SK-N-SH (cell line): ENCODE measurements at places on chromosomes 13 and 19. TPM values are rescaled to one million over a fixed set of nuclear protein-coding genes. Genes with fewer than 3 reads are reported as not detected.

DNA sequence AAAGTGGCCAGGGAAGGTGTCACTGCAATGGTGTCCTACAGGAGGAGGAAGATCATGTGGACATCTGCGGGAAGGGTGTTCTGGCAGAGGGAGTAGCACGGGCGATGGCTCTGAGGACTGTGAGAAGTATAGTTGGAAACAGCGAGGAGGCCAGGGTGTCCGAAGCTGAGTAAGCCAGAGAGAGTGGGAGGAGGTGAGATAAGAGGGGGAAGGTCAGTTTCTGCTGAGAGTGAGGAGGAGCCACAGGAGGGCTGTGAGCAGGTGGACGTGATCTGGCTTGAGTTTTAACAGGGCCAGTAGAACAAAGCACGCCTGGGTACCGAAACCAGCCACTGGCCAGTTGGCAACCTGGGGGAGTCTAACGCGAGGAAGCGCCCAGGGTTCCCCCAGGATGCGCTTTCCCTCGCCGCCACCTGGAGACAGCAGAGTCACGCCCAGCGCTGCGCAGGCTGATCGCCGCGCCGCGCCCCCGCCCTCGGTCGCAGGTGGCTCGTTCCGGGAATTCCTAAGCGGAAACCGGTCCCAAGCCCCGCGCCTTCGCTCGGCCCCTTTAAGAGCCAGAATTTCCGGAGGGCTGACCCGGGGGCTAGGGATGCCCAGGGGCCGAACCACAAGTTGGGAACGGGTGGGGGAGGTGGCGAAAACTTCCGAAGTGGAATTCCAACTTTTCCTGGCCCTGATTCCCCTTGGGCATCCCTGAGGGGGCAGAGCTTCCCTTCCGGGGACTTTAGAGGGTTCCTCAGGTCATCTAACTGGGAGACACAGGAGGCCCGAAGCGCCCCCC, 1.1 kb upstream of the LSR start:
- H3K4me3 ChIP-seq, result no peak overlapping the region
- DNase-seq, result no peak
- H3K4me1 ChIP-seq, result no peaks in the 10 kb centered on the region
- peaks cover 51% of the 10 kb centered on the region for H3K27me3 ChIP-seq

DNA sequence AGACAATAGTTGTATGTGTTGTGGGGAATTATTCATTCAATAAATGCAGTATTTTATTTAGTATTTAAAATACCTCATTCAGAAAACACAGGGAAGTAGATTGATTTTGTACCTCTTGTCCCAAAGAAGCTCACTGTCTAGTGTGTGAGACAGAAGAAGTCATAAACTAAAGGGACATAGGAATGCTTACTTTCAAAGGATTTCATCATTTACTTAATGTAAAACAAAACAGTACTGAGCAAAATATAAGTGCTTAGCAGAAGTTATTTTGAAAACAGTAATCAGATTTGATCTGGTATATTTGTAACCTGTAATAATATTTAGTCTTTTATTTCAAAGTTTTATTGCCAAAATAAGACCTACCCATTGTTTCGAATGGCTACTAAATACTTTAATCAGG, 117.9 kb downstream of the TDRD3 start:
- no peaks in the 10 kb centered on the region for H3K27me3 ChIP-seq
- no peak overlapping the region for H3K4me3 ChIP-seq
- DNase-seq, result no peak

DNA sequence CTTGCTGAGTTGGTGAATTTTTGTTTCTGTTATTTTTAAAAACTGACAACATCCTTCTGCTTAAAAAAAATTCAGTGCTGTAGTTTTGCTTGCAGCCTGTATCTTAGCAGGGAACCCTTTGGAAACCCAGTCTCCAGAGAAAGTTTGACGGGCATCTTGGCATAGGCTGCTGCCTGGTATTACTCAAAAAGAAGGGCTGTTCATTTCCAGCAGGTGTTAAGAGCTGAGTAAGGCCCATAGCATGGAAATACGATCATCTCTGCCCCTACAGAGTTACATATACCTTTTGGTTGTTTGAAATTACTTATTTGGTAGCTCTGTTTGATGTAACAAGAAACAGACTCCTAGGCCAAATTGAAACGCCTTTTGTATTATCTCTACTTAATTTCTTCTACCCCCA, 41.5 kb downstream of the URI1 start:
- no peak for DNase-seq
- no peaks in the 10 kb centered on the region; the same call in 1 of the 2 replicates for H3K4me1 ChIP-seq
- no peak overlapping the region for H3K27ac ChIP-seq
- no peaks in the 10 kb centered on the region for H3K27me3 ChIP-seq

DNA sequence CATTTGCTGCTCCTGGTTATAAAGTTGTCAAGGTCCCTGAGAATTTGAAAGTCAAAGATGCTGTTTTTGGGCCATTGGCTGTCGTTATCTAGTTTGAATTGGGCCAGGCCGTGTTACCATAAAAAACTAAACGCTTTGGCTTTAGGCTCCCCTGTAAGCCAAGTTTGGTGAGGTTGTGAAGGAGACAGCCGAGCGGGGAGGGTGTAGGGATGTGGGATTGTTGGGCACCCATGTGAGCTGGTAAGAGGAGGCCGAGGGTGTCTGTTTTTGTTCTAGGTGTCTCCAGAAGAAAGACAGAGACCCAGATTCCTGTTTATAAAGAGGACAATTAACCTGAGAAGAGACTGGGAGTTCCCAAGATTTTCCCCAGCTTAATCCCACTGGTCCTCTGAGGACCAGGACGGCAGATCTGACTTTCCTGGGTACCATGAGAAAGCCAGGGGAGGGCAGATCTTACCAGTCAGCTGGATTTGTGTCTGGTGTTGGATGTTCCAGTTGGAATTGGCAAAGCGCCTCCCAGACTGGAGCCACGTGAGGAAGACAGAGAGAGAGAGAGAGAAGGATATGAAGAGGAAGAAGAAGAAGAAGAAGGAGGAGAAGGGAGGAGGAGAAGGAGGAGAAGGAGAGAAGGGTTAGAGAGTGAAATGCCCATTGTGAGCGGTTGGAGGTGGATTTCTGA, 25.1 kb downstream of the TMEM255B start:
- no peak for DNase-seq
- H3K27me3 ChIP-seq, result no peaks in the 10 kb centered on the region
- no peaks in the 10 kb centered on the region; the same call in 1 of the 2 replicates for H3K4me1 ChIP-seq

DNA sequence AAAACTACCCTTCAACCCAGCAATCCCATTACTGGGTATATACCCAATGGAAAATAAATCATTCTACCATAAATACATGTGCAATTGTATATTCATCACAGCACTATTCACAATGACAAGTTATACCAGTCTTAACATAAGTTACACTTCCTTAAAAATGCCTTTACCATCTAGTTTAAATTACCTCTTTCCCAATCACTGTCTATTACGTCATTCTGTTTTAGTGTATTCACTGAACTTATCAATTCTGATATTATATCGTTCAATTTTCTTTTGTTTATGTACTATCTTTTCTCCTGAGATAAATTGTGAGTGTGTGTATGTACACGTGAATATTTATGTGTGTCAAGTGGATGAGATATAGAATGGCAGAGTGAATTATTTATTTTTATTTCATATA, 1416.8 kb downstream of the OLFM4 start:
- DNase-seq, result no peak
- no peak overlapping the region for H3K27ac ChIP-seq
- no peak overlapping the region for H3K4me3 ChIP-seq

- no peak for DNase-seq
- no peaks in the 10 kb centered on the region for H3K36me3 ChIP-seq
- H3K27ac ChIP-seq, result no peak overlapping the region
Observed at GRCh38 chr19:31424861-31425620, 75.8 kb upstream of the TSHZ3 start.

DNA sequence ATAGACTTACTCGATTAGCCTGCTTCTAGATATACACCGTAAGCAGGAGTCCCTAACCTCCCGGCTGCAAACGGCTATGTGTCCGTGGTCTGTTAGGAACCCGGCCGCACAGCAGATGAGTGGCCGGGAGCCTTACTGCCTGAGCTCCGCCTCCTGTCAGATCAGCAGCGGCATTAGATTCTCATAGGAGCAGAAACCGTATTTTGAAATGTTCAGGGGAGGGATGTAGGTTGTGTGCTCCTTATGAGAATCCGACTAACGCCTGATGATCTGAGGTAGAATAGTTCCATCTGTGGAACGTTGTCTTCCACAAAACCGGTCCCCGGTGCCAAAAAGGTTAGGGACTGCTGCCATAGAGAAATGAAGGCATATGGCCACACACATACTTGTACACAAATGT, 1491.9 kb downstream of the SLITRK5 start:
- H3K36me3 ChIP-seq, result no peaks in the 10 kb centered on the region
- no peak overlapping the region; the same call in 1 of the 2 replicates for H3K4me3 ChIP-seq
- peak; percentile 37 for DNase-seq
- H3K4me1 ChIP-seq, result no peaks in the 10 kb centered on the region
- no peak overlapping the region for H3K27ac ChIP-seq

DNA sequence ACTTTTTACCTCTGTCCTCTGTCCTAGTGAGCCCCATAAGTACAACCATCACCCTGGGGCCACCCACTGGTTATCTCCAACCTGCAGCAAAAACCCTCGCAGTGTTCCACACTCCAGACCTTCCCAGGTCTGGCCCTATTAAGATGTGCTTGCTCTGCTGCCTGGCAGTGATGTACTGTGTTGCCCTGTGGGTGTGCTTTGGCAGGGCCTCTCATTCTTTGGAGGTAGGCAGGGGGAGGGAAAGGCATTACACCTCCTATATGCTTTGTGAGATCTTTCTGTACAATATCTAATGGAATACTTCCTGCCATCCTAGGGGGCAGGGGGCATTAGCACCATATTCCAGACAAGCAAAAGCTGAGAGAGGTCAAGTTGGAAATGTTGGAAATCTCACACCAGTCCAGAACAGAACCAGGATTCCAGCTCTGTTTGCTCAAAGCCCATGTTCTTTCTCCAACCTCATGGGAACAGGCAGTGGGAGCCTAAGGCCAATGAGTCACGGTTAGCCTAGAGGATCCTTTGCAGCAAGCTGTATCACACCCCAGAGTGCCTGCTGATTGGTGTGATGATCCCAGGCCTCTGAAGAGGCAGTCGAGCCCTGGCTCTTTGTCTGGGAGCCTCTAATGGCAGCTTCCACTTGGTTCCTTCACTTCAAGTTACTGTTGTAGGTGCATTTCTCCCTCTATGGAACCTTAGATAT, 59.7 kb upstream of the UBL3 start:
- H3K27me3 ChIP-seq, result no peaks in the 10 kb centered on the region
- no peaks in the 10 kb centered on the region for H3K36me3 ChIP-seq
- H3K4me3 ChIP-seq, result no peak overlapping the region
- no peak for DNase-seq
- peaks cover 14% of the 10 kb centered on the region for H3K4me1 ChIP-seq
- H3K27ac ChIP-seq, result no peak overlapping the region

Gene GPI
- 82.7 and 144 TPM in 2 replicates for polyA plus RNA-seq

Gene CEACAM1
- polyA plus RNA-seq, result 0.49 and 0.53 TPM in 2 replicates

- H3K27ac ChIP-seq, result no peak overlapping the region
- H3K4me3 ChIP-seq, result no peak overlapping the region
- H3K4me1 ChIP-seq, result no peaks in the 10 kb centered on the region; the same call in 1 of the 2 replicates
- no peaks in the 10 kb centered on the region for H3K36me3 ChIP-seq
Observed at GRCh38 chr13:47135800-47136503, 239.1 kb upstream of the HTR2A start.

Gene FOXA3
- polyA plus RNA-seq, result 0.97 and 1.5 TPM in 2 replicates

GRCh38 chr19:46478356-46478986, 7.1 kb upstream of the PNMA8A start:
- H3K4me1 ChIP-seq, result peaks cover 4% of the 10 kb centered on the region; the same call in 1 of the 2 replicates
- H3K27ac ChIP-seq, result no peak overlapping the region
- no peaks in the 10 kb centered on the region for H3K36me3 ChIP-seq
- peak; percentile 66 for DNase-seq

DNA sequence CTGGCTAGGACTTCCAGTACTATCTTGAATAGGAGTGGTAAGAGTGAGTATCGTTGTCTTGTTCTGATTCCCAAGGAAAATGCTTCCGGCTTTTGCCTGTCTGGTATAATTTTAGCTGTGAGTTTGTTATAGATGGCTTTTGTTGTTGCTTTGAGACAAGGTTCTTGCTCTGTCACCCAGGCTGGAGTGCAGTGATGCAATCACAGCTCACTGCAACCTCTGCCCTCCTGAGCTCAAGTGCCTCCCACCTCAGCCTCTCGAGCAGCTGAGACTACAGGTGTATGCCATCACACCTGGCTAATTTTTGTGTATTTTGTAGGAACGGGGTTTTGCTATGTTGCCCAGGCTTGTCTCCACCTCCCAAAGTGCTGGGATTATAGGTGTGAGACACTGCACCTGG, 6.1 kb upstream of the ZNF543 start:
- no peaks in the 10 kb centered on the region for H3K36me3 ChIP-seq
- H3K4me1 ChIP-seq, result no peaks in the 10 kb centered on the region
- no peak for DNase-seq
- H3K4me3 ChIP-seq, result no peak overlapping the region

- H3K27ac ChIP-seq, result no peak overlapping the region
- no peak for DNase-seq
- no peaks in the 10 kb centered on the region for H3K36me3 ChIP-seq
- no peaks in the 10 kb centered on the region for H3K27me3 ChIP-seq
Observed at GRCh38 chr13:93577105-93577504, 350.5 kb downstream of the GPC6 start.

Gene CCL25
- polyA plus RNA-seq, result not detected in 2 replicates

Gene KLF1
- polyA plus RNA-seq, result not detected in 2 replicates

GRCh38 chr19:46753420-46754155, 7.3 kb upstream of the STRN4 start:
- peaks cover 8% of the 10 kb centered on the region for H3K36me3 ChIP-seq
- no peaks in the 10 kb centered on the region for H3K27me3 ChIP-seq
- no peak overlapping the region for H3K4me3 ChIP-seq
- H3K27ac ChIP-seq, result no peak overlapping the region

DNA sequence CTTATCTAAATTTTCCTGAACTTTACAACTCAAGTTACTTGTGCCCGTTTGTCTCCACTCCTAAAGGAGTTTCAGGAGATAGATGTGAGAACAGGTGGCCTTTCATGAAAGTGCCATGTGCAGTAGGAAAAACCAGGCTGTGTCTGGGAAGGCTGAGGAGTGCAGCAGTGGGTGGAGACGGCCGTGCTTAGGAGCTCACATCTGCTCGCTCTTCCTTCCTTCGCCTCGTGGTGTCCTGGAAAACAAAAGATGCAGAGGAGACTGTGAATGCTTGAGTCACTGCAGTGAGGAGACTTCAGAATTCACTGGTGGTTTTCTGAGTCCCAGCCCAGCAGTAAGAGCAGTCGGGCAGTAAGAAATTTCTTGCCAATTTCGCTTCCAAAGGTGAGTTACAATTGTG, 138.4 kb upstream of the RNF113B start:
- no peak for DNase-seq
- no peak overlapping the region for H3K27ac ChIP-seq
- no peaks in the 10 kb centered on the region for H3K27me3 ChIP-seq
- H3K36me3 ChIP-seq, result no peaks in the 10 kb centered on the region

DNA sequence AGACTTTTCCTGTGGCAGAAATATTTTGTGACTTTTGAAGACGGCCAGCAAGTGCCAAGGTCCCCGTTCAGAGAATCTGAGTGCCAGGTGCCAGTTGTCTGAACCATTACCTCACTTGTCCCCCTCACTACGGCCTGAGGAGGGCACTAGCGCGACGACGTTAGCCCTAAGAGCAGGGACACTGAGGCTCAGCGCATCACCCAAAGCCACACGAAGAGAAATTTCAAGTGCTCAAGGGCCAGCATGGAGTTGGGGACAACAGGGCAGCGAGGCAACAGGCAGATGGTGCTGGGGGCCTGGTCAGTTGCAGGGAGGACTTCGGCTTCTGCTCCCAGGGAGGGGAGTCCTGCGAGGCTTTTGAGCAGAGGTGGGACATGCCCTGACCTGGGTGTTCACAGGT, 9.5 kb upstream of the TYK2 start:
- no peak overlapping the region for H3K27ac ChIP-seq
- no peaks in the 10 kb centered on the region for H3K4me1 ChIP-seq
- H3K4me3 ChIP-seq, result no peak overlapping the region
- H3K27me3 ChIP-seq, result no peaks in the 10 kb centered on the region
- no peak for DNase-seq

Gene PLPPR2
- 18.9 and 26.2 TPM in 2 replicates for polyA plus RNA-seq

Gene SMIM44
- not detected in 2 replicates for polyA plus RNA-seq
